AG10803 (cell line): ENCODE measurements at places on chromosomes 3 and 15.

GRCh38 chr15:51129535-51130188 is 35.0 kb upstream of the TNFAIP8L3 start:
- DNase-seq = no peak

DNA sequence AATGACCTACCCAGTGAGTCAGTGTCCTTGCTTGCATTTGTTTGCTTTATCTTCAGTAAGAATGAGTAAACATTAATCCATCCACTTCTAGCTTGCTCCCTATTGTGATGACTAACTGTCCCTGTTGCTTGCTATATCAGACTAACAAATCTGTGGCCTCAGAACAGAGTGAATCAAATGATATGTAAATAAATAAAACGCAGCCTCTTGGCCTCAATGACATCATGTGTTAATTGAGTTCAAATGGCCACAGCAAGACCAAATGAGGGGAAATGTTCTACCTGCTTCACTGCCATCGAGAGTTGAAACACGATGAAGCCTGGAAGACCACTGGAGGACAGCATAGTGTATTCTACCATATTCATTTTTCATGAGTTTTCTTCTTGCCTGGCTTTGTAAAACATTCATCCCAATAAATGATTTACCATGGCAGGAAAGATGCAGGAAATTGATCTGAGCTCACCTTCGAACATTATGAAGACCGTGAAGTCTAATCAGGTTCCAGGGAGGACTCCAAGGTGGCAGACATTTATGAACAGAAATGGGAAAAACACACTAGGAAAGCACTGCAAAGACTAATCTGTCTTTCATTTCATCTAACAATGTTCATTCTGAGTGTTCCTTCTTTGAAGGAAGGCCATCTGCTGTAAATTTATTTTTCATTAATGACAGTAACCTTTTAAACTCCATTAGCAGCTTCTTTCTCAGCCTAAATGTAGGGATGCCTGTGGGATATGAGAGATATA is 1144.5 kb downstream of the TUSC7 start:
- DNase-seq = peak; percentile 2

- DNase-seq = no peak
Measured at GRCh38 chr3:27471923-27472550, 12.1 kb downstream of the SLC4A7 start.

DNA sequence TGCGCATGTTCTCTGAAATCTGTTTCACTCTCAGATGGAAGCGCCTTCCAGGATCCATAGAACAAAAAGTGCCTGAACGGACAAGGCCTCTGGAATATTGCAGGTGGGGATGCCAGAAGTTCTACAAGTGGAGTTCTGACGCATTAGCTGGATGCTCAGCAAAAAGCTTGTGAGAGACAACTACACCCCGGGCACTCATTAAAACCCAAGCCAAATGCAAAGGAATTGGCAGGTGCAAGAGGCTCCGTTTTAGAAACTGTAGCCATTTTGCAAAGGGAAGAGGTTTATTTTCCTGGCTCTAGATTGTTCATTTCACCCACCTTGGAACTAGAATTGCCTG is 35.2 kb upstream of the SLC24A5 start:
- DNase-seq = no peak

DNA sequence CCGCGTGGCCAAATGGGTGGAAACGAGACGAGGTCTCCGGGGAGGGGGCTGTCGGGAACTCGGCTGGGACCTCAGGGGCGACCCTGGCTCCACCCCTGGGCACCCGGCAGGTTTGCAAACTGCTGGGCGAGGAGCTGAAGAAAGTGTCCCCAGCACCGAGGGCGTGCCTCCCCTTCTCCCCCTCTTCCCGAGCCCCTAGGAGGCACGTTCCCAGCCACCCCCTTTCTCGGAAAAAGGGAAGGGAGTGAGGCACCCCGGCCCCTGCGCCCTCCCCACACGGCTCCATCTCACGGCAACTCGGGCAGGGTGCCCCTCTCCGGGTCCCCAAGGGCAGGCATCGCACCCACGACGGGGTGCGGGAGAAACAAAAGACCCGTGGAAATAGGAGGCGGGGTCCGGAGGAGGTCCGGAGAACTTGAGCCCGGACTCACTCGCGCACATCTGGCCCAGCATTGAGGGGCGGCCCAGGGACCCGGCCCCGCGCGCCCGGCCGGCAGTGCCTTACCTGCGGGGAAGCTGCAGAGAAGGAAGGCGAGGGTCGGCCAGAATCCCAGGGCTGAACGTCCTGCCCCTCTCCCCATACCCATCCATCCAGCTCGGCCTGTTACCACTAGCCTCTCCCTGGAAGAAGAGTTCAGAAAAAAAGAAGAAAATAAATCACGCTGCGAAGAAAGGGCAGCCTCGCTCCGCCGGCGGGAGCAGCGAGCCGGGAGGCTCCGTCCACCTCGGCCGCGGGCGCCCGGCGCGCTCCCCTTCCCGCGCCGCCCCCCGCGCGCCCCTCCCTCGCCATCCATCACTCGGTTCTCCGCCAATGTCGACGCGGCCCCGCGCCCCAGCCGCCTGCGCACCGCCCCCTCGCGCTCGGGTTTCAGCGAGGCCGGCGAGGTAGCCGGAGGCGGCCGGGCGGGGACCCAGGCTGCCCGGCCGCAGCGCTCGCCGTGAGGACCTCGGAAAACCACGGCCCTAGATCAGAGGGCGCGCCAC is 16.3 kb downstream of the RGMA start:
- DNase-seq = peak; percentile 60

GRCh38 chr3:143668385-143668784 is 179.9 kb downstream of the SLC9A9 start:
- no peak for DNase-seq

- DNase-seq = no peak
Measured at GRCh38 chr3:99895131-99895696, 77.6 kb downstream of the CMSS1 start.

DNA sequence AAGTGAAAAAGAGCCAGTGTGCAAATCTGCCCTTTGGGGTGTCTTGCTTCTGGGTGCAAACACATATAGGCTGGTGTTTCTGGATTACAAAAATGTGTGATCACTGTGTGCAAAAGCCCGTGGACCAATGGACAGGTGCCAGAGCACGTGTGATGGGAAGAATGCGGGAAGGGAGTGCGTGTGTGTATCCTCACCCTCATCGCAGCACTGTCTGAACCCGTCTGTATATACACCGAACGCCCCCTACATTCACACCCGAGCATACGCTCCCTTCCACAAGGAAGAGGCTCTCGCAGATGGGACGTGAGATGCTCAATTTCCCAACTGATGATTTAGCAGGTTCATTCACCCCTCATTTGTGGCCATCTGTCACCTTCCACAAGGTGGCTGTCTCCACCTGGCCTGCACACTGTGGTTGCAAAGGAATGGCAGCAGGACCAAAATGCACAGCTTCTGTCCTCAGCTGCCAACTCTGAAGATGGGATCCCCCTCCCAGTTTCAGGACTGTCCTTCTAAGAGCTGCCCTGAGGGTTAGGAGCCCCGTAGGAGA is 19.4 kb upstream of the SLC6A1 start:
- DNase-seq = no peak

- no peak for DNase-seq
Measured at GRCh38 chr15:35746121-35746520, 200.2 kb upstream of the DPH6 start.
